ENCODE measurements at places on chromosomes 6 and 20. TPM values are rescaled to one million over a fixed set of nuclear protein-coding genes. Genes with fewer than 3 reads are reported as not detected.

DNA sequence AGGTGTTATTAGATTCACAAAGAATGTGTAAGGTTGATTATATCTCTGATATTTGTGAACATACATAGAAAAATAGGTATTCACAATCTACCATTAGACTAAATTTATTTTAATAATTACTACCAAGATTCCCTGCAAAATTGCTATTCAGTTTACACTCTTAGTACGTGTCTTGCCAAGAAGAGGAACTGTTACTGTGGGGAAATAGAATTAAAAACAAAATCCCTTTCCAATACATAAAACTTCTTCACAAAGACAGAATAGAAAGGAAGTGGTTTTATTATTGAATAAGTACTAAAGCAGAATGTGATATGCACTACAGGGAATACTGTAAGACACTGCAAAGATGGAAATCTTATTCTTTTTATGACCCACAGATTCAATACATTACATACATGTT, 17.0 kb downstream of the RAB32 start:
- H3K4me3 ChIP-seq = no peak overlapping the region
- no peak overlapping the region for H3K27ac ChIP-seq
- peaks cover under 1% of the 10 kb centered on the region for H3K36me3 ChIP-seq
- no peaks in the 10 kb centered on the region for H3K4me1 ChIP-seq

Gene TMEM181
- total RNA-seq = 11.3 TPM

Gene CAP2
- 143 TPM for total RNA-seq

GRCh38 chr20:7090001-7090400, 322.5 kb downstream of the BMP2 start:
- H3K4me3 ChIP-seq = no peak overlapping the region
- no peak for DNase-seq
- no peak overlapping the region for H3K27ac ChIP-seq
- H3K27me3 ChIP-seq = no peaks in the 10 kb centered on the region
- H3K36me3 ChIP-seq = no peaks in the 10 kb centered on the region

Gene PLA2G7
- total RNA-seq = 0.30 TPM

Gene GHRH
- not detected for total RNA-seq

DNA sequence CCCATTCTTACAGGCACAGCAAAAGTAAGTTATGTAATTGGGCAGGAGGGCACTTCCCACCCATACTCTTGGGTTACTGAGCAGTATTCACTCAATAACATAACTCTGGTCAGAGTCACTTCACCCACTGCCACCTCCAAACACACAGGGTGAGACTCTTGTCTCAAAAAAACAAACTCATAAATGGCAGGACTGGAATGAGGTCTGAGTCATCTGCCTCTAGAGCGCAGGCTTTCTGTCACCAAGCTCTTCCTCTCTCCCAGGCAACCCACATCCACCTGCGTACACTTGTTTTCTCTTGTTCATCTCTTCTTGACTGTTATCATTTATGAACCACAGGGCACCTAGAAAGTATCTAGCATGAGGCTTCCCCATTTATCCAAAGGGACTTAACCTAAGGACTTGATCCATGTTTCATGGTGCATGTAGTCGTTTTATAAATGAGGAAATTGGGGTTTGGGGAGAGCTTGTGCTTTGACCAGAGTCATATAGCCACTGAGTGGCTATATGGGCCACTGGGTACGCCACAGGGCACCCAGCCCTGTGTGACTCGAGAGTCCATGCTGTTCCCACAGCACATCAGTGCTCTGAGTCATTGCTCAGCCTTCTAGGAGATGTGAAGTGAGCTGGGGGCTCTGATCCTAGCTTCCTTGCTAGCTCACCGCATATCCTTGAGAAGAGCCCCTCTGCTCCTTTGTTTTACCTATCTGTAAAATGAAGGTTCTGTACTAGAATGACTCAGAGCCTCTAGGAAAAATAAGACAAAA, 22.4 kb downstream of the C20orf173 start:
- no peak overlapping the region for H3K27ac ChIP-seq
- H3K36me3 ChIP-seq = peaks cover 78% of the 10 kb centered on the region
- no peak for DNase-seq
- no peaks in the 10 kb centered on the region for H3K27me3 ChIP-seq
- no peak overlapping the region for H3K4me3 ChIP-seq

Gene TP53INP2
- 78.9 TPM for total RNA-seq

DNA sequence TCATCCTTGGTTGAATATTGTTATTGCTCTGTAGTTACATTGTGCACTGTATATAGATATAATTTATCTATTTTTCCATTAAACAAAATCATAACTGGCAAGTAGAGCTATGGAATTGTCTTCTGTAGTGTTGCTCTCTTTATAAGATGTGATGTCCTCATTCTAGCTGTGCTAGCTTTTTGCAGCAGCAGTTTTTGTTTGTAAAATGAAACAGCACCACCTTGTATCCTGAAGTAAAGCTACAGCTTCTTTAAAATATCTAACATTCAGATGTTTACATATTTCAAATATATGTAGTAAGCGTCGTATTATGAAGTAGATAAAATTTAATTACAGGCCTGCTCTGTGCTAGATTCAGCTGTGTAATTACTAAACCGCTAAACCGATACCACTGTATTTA, 328.8 kb upstream of the MANEA start:
- H3K4me3 ChIP-seq = no peak overlapping the region
- H3K27me3 ChIP-seq = no peaks in the 10 kb centered on the region
- DNase-seq = no peak

GRCh38 chr6:90135667-90136066, 161.0 kb downstream of the BACH2 start:
- H3K4me1 ChIP-seq = no peaks in the 10 kb centered on the region
- no peak overlapping the region for H3K27ac ChIP-seq
- H3K4me3 ChIP-seq = no peak overlapping the region
- DNase-seq = no peak
- H3K36me3 ChIP-seq = no peaks in the 10 kb centered on the region
- no peaks in the 10 kb centered on the region for H3K27me3 ChIP-seq

GRCh38 chr20:4134355-4134834, 119.0 kb upstream of the RNF24 start:
- no peak for DNase-seq
- no peaks in the 10 kb centered on the region for H3K36me3 ChIP-seq
- H3K4me1 ChIP-seq = no peaks in the 10 kb centered on the region
- no peak overlapping the region for H3K4me3 ChIP-seq
- peaks cover 3% of the 10 kb centered on the region for H3K27me3 ChIP-seq

GRCh38 chr6:44222486-44223318, 693 bp upstream of the SLC29A1 start:
- H3K4me3 ChIP-seq = peak overlapping the region; percentile 45
- peak; percentile 33 for DNase-seq
- H3K4me1 ChIP-seq = peaks cover 90% of the 10 kb centered on the region
- H3K27me3 ChIP-seq = no peaks in the 10 kb centered on the region
- peak overlapping the region; percentile 95 for H3K27ac ChIP-seq

DNA sequence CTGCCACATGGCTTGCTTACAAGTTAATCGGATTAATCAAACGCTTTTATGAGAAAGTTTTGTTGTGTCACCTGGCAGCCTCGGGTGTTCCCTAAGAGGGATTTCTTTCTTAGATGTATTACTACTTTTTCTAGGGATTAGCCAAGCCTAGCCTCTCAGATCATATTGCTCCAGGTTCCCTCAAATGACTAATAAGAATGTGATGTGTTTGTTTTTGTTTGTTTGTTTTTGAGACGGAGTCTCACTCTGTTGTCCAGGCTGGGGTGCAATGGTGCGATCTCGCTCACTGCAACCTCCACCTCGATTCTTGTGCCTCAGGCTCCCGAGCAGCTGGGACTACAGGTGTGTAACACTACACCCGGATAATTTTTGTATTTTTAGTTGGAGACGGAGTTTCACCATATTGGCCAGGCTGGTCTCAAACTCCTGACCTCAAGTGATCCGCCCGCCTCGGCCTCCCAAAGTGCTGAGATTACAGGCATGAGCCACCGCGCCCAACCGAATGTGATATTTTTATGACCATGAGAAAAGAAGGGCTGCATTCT, 977 bp downstream of the HMGN4 start:
- DNase-seq = no peak
- H3K27me3 ChIP-seq = no peaks in the 10 kb centered on the region
- peak overlapping the region; percentile 63 for H3K4me3 ChIP-seq
- peaks cover 6% of the 10 kb centered on the region for H3K4me1 ChIP-seq
- H3K27ac ChIP-seq = no peak overlapping the region

DNA sequence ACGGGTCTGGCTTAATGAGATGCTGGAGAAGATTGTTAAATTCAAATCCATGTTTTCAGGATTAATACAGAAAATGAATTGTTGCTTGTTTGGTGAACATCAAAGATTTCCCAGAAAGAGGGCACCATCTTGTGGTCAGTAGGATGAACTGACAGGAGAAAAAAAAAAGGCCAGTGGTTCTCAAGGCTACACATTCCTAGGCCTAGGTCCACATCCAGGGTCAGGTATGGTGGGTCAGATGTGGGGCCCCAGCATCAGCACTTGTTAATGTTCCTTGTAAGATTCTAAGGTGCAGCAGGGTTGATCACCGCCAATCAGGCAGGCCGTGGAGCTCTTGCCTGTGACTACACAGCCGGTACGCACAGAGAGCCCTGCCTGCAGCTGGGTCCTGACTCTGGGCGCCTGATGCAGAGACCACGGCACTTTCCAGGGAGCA, 34.0 kb upstream of the FOXO3 start:
- no peak overlapping the region for H3K27ac ChIP-seq
- H3K4me3 ChIP-seq = no peak overlapping the region
- no peak for DNase-seq

DNA sequence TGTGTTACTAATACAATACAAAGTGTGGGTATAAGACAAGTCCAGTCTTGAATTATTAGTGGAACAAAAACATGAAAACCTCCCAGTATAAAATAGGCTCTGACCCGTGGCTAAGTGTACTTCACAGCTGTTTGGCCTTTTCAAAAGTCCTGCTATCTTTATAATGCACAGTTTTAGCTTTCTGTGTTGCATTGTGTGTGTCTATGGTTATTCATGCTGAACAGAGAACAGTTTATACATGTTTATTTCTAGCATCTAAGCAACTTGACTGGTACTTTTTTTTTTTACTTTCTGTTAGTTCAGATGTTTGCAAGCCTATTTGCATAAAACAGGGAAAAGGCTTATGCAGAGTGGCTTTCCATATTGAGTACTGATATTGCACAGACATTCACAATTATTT, 119.2 kb upstream of the CCN2 start:
- no peak for DNase-seq
- H3K4me3 ChIP-seq = no peak overlapping the region
- H3K27ac ChIP-seq = no peak overlapping the region
- H3K27me3 ChIP-seq = no peaks in the 10 kb centered on the region

DNA sequence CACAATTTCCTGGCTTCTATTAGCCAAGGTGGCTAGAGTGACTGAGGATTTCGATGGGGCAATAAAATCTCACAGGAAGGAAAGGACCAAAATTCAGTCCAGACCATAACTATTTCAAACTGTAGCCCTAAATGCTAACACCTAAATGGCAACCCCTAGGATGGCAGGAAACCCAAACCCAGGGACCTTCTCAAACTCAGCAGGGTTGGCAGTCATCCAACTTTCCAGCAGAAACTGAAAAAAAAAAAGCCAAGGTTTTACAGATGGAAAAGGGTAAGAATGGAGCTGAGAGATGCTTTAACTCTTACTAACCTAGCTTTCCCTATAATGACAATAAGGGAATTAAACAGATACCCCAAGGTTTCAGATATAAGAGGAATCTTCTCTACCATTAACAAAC, 10.5 kb downstream of the IBTK start:
- H3K27ac ChIP-seq = no peak overlapping the region
- H3K36me3 ChIP-seq = peaks cover 7% of the 10 kb centered on the region
- H3K27me3 ChIP-seq = no peaks in the 10 kb centered on the region
- H3K4me1 ChIP-seq = peaks cover 16% of the 10 kb centered on the region

DNA sequence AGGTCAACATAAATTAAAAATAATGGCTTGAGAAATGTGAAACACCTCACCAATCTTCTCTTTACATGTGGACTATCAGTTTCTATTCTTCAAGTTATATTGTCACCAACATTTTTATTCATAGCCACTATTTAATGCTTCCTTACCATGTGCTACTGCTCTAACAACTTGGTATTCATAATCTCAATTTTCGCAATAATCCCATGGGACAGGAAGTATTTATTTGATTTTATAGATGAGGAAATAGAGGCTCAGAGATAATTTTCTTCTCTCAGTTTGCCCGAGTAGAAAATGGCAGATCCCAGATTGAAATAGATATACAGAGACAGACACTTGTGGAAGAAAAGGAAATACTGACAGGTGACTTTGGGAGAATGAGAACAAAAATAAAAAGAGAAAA, 66.6 kb downstream of the FAM83B start:
- no peaks in the 10 kb centered on the region for H3K4me1 ChIP-seq
- H3K4me3 ChIP-seq = no peak overlapping the region
- H3K27me3 ChIP-seq = no peaks in the 10 kb centered on the region
- no peak for DNase-seq

DNA sequence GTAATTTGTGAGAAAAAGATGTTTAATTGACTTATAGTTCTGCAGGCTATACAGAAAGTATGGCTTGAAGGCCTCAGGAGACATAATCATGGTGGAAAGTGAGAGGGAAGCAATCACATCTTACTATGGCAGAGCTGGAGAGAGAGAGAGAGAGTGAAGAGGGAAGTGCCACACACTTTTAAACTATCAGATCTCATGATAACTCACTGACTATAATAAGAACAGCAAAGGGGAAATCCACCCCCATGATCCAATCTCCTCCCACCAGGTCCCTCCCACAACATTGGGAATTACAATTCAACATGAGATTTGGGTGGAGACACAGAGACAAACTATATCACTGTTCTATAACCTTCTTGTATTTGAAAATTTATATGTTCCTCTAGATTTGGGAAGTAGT, 117.2 kb upstream of the BMP5 start:
- no peak overlapping the region for H3K4me3 ChIP-seq
- H3K4me1 ChIP-seq = no peaks in the 10 kb centered on the region
- no peaks in the 10 kb centered on the region for H3K36me3 ChIP-seq
- no peak overlapping the region for H3K27ac ChIP-seq

GRCh38 chr6:144310765-144311164, 25.6 kb downstream of the UTRN start:
- no peak overlapping the region for H3K4me3 ChIP-seq
- no peak overlapping the region for H3K27ac ChIP-seq
- no peak for DNase-seq
- H3K36me3 ChIP-seq = peaks cover 25% of the 10 kb centered on the region
- H3K4me1 ChIP-seq = peaks cover 24% of the 10 kb centered on the region

DNA sequence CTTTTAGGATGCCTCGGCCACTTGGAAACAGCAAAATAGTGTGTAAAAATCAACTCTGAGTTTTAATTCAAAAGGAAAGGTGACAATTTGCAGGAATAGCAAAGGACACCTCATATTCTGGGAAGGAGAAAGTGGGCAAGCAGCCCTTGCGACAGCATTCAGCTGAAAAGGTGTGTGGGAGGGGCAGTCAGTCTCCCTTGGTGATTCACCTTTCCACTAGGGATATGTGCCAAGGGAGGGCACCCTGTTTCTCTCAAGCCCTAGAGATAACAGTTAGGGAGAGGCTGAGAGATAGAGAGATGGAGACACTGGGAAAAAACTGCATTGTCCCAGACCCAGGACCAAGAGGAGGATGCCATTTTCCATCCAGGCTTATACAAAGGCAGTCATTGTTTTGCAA, 228.1 kb downstream of the EPM2A start:
- no peak overlapping the region for H3K27ac ChIP-seq
- no peaks in the 10 kb centered on the region for H3K36me3 ChIP-seq
- H3K4me1 ChIP-seq = peaks cover 4% of the 10 kb centered on the region
- H3K4me3 ChIP-seq = no peak overlapping the region
- no peak for DNase-seq
- no peaks in the 10 kb centered on the region for H3K27me3 ChIP-seq

Gene MEI4
- total RNA-seq = 0.16 TPM

Gene PLCB4
- 18.6 TPM for total RNA-seq
